ENCODE measurements at places on chromosomes 1 and 21.
A peak's percentile ranks its signal among the peaks of the same experiment; 100 is the strongest.

GRCh38 chr1:117092594-117092993, 29.0 kb downstream of the TRIM45 start:
- no peak for DNase-seq

GRCh38 chr21:46458315-46459023, at the start of gene DIP2A:
DIP2A (plus strand) TSS chr21:46458891; CDS start chr21:46459132, 241 bp downstream.
- DNase-seq, result peak; percentile 88

GRCh38 chr1:244741692-244742091, 88.8 kb downstream of the DESI2 start:
- no peak for DNase-seq

DNA sequence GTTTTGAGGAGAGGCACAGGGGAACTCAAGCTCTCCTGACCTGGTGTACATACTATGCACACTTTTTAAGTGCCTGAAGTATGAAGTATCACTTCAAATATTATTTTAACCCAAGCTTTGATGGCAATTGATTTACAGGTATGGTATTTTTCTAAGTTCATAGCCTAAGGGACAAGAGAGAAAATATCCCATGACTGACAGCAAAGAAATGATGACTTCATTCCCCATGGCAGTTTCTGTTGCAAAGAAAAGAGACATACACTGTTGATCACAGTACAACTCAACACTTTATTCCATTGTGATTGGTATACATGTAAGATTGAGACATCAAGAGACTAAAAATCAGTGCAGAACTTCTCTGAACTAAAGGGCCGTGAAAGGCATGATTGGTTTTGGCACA, 41.8 kb upstream of the BCL10 start:
- no peak for DNase-seq
